ENCODE measurements at places on chromosomes 7 and 10.

DNA sequence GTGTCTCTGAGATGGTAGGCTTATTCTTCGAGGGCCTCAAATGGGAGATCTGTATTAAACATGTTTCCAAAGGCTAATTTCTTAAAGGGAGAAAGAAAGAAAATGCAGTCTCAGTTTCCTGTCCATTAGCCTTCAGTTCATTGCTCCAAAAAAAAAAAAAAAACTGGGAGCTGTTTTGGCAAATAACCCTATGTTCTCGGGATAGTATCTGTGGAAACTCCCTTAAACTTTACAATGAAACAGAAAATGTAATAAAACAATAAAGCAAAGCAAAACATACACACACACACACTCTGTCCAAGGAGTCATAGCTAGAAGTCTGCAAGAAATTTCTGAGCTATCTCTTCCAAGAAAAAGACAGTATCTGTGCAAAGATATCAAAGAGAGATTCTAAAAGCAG is 172.5 kb upstream of the CELF2 start:
- no peak for DNase-seq

DNA sequence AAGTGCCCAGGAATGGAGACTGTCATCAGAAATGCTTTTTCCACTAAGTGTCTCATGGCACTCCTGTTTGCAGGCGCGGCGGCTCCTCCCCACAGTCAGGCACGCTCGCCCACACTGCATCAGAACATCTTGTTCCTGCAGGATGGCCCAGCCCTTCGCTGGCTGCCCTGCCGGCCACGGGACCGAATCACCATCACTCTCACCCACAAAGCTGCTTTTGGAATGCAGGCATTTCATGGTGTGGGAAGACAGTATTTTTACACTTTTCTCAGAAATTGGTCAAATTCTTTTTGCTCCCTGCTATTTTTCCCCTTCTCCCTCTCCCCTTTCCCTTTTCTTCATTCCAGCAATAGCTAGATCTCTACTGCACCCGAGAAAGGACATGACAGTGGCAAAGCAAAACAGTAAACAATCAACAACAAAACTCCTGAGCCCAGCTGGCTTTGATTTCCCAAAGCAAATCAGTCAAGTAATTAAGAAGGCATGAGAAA is 176.1 kb upstream of the TNS3 start:
- no peak for DNase-seq

DNA sequence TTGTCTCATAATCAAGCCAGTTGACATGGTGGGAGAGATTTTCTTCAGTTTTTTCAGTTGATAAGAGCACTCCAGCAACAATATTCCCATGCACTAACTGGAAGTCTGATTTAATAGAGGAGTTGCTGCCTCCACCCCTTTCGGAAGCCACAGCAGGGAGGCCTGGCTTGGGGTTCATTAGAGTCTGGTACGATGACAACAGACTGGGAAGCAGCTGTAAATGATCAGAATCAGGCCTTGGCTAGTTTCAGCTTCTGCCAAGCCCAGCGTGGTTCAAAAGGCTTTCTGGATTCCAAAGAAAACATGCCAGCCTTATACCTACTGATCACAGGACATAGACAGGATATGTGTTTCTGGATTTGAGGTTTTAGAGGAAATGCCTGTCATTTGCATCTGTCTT is 274.0 kb downstream of the CSTF2T start:
- DNase-seq, result no peak

DNA sequence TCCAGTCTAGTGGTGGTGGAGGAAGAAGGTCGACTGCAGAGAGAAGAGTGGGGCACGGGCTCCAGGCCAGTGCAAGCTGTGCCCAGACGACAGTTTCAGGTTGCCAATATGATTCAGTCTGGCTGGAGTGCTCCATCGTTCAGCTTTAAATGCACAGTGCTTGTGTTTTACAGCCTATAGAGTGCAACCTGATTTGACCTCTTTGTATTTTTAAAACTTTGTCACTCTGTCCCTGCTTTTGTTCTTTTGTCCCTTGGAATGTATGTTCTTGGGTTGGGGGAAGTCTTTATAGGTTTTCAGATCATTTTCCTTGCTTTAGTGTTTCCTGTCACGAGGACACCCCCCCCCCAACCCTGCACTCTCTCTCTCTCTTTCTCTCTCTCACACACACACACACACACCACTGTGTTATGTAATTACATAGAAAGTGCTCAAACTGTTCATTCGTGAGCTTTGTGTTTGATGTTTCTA is 198.0 kb downstream of the CAMK1D start:
- no peak for DNase-seq

DNA sequence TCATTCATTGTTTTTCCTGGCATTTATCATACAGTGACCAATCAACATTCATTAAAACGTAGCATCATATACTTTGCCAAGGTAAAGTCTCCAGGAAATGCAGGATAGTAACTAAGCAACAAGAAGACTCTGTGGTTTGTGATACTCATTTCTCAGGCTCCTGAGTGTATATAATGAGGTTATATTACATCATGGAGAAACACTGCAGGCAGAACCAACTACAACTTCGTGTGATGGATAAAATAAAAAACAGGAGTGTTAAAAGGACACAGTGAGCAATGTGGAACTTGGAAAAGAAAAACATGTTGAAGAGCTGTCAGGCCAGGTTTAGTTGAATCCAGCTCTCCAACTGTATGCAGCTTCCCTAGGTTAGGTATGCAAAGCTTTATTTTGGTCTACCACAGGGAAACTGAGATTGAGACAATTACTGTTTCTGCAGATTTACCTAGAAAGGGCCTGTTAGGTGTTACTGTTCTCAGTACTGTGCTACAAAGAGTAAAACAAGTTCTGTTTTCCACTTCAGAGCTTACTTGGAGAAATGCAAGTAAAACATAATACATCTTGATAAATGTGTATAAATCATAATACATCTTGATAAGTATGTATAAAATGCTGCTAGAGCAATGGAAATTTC is 7.8 kb upstream of the CCNY start:
- DNase-seq, result no peak

GRCh38 chr10:73136627-73137026 is 26.4 kb downstream of the NUDT13 start:
- no peak for DNase-seq

DNA sequence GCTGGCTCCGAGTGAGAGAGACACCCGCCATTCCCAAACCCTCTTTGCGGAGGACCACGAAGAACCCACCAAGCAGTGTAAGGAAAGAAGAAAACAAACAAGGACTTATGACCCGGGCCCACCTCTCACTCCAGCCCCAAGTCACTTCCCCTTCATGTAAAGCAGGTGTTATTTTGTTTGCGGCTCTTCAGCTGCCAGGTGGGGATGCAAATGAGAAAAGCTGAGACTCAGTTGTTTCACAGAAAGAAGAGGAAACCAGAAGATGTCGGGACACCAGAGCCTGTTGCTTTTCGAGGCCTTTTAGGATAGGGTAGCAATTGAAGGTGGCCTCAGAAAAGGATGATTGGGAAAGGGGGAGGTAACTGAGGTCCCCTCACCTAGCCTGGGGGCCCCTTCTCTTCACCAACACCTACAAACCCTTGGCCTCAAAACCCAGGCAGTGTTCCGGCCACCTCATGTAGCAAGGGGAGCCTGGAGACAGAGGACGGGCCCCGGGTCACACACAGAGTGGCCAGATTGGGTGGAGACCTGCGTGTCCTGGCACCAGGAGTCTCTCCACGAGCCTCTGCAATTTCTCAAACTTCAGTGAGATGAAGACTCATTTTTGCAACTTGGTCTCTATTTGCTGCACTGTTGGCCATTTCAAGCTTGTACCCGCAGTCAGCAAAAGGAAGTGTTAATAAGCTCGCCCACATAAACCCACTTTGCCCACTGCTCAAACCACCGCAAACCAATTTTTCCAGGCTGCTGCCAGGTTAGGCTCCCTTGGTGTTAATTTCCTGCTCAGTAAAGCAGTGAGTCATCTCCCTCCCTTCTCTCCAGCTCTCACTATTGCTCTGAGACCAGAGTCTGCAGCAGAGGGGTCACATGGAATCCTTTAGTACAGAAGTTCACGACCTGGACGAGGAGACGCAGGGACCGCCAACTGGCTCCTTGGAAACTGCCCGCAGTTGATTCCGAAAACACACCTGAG is 45.5 kb downstream of the AOC1 start:
- peak; percentile 49 for DNase-seq

- no peak for DNase-seq
Measured at GRCh38 chr10:2834214-2834613, 233.1 kb upstream of the PFKP start.

DNA sequence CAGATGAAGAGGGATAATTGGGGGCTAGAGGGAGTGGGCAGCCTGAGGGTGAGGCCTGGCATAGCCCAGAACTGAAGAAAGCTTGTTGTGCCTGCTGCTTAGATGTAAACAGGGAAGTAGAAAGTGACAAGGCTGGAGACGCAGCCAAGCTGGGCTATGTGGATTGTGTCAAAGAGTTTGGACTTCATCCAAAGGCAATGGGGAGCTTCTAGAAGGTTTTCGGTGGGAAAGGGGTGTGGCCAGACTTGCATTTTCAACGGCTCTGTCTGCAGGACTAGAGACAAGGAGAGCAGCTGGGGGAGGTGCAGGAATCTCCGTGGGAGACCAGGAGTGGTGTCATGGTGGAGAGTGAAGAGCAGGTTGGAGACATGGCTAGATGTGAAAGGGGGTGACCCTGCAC is 48.8 kb downstream of the GOLGA7B start:
- no peak for DNase-seq
